CD4-positive, alpha-beta T cell treated with Interleukin-10 for 1 hour (primary cell): ENCODE measurements at places on chromosomes 5 and 9.

GRCh38 chr5:163498886-163499285, 6.5 kb upstream of the MAT2B start:
- DNase-seq, result no peak

DNA sequence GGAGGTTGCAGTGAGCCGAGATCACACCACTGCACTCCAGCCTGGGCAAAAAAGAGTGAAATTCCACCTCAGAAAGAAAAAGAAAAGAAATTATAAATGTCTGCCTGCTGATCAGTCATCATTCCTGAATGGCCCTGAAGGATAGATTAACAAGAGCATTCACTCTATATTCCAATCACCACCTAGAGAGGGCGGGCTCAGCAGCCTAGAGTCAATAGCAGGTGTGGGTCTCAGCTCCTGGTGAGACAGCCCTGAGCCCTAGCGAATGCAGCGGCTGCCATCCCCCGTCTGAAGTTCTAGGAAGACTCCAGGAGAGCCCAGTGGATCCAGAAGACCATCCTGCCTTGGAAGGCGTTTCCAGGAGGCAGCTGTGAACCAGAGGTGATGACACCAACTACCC, 12.0 kb downstream of the FBP1 start:
- DNase-seq, result no peak

DNA sequence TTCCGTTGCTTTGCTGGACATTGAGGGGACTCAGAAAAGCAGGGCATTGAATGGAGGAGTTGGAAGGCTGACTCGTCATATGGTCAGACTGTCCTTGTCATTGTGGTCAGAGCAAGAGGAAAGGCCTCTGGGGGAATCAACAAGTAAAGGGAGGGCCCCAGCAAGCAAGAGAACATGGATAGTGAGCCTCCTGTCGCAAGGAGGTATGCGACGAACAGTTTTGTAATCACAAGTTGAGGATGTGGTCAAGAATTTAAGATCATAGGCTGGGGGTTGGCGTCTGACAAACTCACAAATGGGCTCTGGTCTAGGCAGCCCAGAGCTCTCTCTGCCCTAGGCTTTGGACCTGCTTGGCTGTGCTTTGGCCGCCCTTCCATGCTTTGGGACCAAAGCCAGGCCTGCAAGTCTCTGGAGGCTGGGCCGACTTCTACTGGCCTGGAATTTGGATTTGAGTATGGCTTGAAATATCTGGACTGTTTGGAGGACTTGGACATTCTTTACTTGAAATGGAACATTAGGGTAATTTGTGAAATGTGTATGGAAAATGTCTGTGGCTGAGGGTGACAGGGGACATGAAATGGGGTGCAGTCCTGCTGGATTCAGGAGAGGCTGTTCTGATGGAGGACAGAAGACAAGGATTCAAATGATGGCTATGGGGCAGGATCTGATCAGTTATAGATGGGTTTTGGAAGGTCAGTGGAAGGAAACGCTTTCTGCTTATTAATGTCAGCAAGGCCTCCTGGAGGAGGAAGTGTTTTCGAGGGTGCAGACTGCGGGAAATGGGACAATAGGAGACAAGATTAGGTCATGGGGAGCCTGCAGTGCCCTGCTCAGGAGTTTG, 19.2 kb upstream of the NDST1 start:
- no peak for DNase-seq

DNA sequence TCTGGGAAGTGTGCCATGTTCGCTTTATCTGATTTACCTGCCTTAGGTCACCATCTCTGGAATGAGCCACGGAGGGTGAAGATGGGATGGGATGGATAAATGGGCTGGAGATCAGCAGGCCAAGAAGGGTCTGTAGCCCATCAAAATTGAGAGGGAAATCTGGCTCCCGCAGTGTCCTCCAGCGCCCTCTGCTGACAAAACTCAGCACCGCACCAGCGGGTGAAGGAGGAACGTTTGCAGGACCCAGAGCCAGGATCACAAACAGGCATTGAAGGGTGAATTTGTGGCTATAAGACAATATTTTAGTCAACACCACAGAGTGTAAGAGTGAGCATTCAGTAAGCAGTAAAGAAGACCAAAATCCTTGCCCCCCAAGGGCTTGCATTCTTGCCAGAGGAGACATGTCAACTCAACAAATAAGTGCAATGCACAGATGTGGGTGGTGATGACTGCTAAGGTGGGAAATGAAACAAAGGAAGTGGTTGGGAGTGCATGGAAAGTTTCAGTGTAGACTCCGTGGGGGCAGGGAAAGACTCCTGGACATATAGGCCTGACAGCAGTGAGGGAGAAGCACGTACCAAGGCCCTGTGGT, 124.4 kb downstream of the TENT4A start:
- no peak for DNase-seq

GRCh38 chr9:112087506-112087905, 87.6 kb downstream of the SUSD1 start:
- DNase-seq, result no peak

- no peak for DNase-seq
These were observed 487.7 kb downstream of the SEMA5A start for GRCh38 chr5:9058161-9058560.

- DNase-seq, result no peak
These were observed 155.3 kb downstream of the MACROH2A1 start for GRCh38 chr5:135243556-135244285.

DNA sequence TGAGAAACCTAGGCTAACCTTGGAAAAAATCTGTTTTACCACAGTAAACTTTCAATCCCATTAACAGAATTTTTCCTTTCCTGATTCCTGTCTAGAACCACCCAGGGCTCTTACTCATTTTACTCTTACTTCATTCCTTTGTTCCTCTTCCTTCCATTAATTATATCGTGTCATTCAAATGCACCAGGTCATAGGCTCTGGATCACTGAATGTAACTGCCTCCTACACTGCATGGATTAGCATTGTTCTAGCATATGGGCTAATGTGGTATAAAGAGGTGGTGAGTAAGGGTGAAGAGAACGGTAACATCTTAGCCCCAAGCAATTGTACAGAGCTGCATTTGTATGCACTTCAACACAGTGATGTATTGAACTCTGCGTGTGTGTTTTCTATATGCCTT, 49.5 kb upstream of the SPINK5 start:
- no peak for DNase-seq

DNA sequence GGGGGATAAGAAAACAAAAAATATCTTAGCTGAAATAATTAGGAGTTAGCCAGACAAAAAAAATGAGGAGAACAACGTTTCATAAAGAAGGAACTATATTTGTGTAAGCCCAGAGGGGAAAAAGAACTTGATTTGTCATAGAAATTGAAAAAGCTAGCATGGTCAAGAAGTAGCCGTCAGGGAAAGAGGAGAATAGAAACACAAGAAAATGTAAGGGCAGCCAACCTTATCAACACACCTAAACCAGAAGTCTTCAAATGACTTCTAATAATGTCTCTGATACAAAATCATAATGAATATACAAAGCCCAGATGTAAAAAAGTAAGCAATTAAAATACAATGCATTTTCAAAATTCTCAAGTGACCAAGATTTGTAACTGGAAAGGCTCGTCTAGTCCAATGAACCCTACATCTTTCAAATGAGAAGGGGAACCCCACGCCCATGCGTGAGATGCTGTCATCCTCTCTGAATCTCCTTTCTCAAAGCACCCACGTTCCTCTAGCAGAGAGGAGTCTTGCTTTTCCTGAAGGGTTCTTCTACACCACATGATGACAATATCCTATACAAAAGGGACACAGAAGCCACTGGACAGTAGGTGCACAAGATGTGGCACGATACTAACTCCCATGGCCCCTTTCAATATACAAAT, 103.7 kb downstream of the ARL15 start:
- no peak for DNase-seq

GRCh38 chr5:142601432-142601831, 84.5 kb downstream of the FGF1 start:
- no peak for DNase-seq

- DNase-seq, result peak; percentile 45
These were observed 36.1 kb downstream of the MRPL36 start for GRCh38 chr5:1763548-1763911.
